ENCODE measurements at places on chromosomes 4 and X.

GRCh38 chrX:152843852-152844251, 13.0 kb downstream of the NSDHL start:
- no peaks in the 10 kb centered on the region for H3K36me3 ChIP-seq
- H3K27ac ChIP-seq = no peak overlapping the region
- H3K4me3 ChIP-seq = no peak overlapping the region
- H3K4me1 ChIP-seq = no peaks in the 10 kb centered on the region

- no peaks in the 10 kb centered on the region for H3K4me1 ChIP-seq
- no peak for DNase-seq
- H3K36me3 ChIP-seq = no peaks in the 10 kb centered on the region
- no peak overlapping the region for H3K27ac ChIP-seq
- H3K27me3 ChIP-seq = no peaks in the 10 kb centered on the region
- H3K4me3 ChIP-seq = no peak overlapping the region
Measured at GRCh38 chr4:4694296-4694772, 152.5 kb upstream of the STX18 start.

DNA sequence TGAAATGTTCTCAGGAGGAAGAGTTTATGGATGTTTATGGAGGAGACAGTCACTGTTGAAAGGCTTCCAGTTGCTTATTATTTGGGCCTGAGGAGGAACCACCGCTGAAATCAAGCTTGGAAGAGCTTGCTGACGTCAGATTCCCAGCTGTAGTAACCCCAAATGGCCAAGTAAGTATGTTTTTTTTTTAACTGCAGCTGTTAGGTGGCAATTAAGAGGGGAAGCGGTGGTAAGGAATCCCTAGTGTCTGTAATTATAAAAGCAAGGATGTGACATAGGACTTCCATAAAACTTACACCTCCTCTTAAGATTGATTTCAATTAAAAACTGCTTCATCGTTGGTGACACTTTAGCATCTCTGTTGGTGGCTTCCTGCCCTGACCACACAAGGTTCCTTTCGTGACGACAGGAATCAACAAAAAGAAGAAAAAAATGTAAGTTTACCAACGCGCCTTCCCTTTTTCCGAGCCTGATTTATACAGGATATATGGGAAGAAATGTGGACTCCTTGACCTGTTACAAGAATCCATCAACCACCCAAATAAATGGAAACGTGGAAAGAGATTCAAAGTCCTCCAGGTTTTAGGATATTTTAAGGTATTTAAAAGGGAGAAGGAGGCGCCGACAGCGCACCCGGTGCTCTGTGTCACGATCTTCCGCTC, 884 bp downstream of the RELL1 start:
- peak overlapping the region; percentile 80 for H3K27ac ChIP-seq
- no peaks in the 10 kb centered on the region for H3K27me3 ChIP-seq
- peak overlapping the region; percentile 88 for H3K4me3 ChIP-seq
- DNase-seq = no peak

DNA sequence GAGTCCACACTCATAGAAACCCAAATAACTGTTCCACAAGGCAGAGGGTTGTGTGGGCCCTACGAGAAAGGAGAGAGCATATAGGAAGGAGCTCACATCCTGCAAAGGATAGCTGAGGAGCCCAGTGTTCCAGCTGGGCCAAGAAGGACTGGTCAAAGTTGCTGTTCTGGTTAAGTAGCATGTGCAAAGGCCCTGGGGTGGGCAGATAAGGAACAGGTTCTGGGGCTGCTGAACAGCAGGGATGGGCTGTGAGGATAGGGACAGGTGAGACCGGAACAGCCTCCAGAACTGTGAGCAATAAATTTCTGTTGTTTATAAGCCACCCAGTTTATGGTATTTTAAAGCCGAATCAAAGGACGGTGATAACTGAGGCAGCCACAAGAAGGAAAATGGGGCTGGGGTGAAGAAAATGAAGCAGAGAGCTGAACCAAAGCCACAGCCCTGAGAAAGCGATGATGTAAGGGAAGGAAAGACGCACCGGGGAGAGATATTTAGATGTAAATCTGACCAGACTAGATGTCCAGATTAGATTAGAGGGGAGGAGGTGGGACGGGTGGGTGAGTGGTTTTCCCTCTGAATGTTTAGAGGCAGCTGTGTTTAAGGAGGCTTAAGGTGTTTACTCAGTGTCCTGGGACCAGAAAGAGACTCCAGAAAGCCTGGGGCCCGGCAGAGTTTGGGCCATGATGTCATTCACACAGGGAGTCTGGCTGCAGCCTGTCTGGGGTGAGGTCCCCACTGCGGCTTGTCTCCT, 180.8 kb upstream of the BCOR start:
- no peak overlapping the region for H3K4me3 ChIP-seq
- H3K27me3 ChIP-seq = no peaks in the 10 kb centered on the region
- no peak overlapping the region for H3K27ac ChIP-seq
- no peaks in the 10 kb centered on the region for H3K36me3 ChIP-seq
- DNase-seq = no peak
- H3K4me1 ChIP-seq = no peaks in the 10 kb centered on the region

DNA sequence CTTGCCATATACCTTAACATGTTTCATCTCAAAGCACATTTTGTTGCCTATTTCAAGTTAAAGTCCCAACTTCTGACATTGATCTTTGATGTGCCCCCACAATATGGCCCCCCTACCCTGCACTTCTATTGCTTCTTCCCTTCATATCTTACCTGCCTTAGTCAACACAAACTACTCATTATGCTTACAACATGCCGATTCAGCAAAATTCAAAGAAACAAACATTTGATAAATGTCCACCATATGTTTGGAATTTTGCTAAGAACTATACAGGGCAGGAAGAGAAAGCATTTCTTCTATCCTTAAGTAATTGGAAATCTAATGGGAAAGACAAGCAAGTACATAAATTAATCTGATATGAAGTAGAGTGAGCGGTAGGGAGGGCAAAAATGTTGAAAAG, 25.6 kb downstream of the NAA11 start:
- H3K4me1 ChIP-seq = no peaks in the 10 kb centered on the region
- H3K27me3 ChIP-seq = no peaks in the 10 kb centered on the region
- H3K4me3 ChIP-seq = no peak overlapping the region

DNA sequence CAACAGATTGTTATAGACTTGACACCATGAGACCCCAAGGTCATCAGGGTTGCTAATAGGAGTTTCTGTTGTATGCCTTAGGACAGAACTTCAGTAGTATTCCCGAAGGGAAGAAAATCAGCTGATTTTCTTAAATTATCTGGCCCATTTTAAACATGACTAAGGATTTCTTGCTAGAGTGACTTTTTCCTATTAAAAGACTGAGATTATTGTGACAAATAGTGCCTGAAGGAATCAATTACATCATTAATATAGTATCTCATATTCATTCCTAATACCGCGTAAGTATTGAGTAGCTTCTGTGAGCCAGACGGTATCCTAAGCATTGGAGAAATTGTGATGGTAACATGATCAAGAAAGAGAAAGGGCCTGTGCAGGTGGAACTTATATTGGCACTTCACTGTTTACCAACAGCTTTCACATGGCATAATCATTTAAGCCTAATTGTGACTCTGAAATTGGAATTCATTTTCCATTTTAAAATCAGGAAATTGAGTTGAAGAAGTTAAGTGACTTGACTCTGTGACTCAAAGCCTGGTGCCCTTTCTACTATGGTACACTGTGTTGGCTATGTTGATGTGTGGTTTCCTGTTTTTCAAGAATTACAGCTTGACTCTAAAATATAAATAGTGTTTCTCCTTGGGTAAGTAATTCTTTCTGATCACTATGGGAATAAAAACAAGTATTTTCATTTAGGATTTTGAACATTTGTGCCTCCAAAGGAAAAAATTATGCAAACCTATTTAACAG, 4.1 kb downstream of the AFF1 start:
- H3K36me3 ChIP-seq = no peaks in the 10 kb centered on the region
- peak overlapping the region; percentile 43 for H3K27ac ChIP-seq
- no peak for DNase-seq
- H3K4me3 ChIP-seq = peak overlapping the region; percentile 10
- no peaks in the 10 kb centered on the region for H3K27me3 ChIP-seq

GRCh38 chrX:101057093-101057714, 5.3 kb upstream of the TRMT2B start:
- no peak for DNase-seq
- H3K27me3 ChIP-seq = no peaks in the 10 kb centered on the region
- no peaks in the 10 kb centered on the region for H3K36me3 ChIP-seq
- H3K4me1 ChIP-seq = no peaks in the 10 kb centered on the region
- no peak overlapping the region for H3K27ac ChIP-seq

- H3K36me3 ChIP-seq = no peaks in the 10 kb centered on the region
- DNase-seq = peak; percentile 66
- peaks cover 3% of the 10 kb centered on the region for H3K4me1 ChIP-seq
- H3K27me3 ChIP-seq = peaks cover 15% of the 10 kb centered on the region
- no peak within 1 kb of the TSS for H3K27ac ChIP-seq
- no peak within 1 kb of the TSS for H3K4me3 ChIP-seq
Measured at GRCh38 chr4:139279760-139280620, at the start of gene MGARP. Gene MGARP (minus strand): TSS chr4:139280225. CDS start chr4:139280158, 67 bp downstream.

DNA sequence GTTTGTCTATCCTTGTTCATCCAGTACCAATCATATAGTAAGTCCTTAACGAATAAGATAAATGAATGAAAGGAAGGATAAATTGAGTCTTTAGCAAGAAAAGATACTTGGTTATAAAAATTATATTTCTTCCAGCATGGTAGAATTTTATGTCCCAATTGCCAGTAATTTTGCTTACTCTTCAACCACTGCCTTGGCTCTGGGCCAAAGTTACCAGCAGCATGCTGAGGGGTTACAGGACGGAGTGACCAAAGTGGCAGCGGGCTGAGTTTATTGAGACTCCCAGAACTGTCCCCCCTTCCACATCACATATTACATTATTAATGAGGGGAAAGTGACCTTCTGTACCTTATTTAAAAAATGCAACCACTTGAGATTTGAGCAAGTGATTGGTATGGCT, 121.7 kb downstream of the RASGEF1B start:
- H3K36me3 ChIP-seq = no peaks in the 10 kb centered on the region
- no peak overlapping the region for H3K4me3 ChIP-seq
- no peak overlapping the region for H3K27ac ChIP-seq
- no peak for DNase-seq
- H3K4me1 ChIP-seq = no peaks in the 10 kb centered on the region

GRCh38 chr4:113049421-113050370, at the start of gene ANK2:
Gene ANK2 (plus strand): TSS chr4:113049653. CDS start chr4:113049729, 76 bp downstream.
- no peaks in the 10 kb centered on the region for H3K27me3 ChIP-seq
- H3K4me1 ChIP-seq = no peaks in the 10 kb centered on the region
- DNase-seq = no peak
- H3K36me3 ChIP-seq = no peaks in the 10 kb centered on the region
- no peak within 1 kb of the TSS for H3K4me3 ChIP-seq

DNA sequence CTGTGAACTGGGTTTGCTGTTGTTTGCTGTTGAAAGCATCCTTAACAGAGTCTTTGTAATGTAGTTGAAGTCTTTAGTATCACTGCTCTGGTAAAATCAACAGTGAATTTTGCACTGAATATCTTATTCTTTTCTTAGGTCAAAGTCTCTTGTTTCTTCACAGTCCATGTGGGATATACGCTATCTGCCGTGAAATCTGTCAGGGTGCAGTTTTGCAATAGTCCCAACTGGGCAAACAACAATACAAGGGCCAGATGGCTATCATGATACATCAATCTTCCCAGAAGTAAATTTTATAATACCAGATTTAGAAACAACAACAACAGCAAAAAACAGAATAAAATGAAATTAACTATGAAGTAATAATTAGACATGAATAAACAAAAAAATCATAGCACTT, 123.5 kb downstream of the PPARGC1A start:
- no peaks in the 10 kb centered on the region for H3K27me3 ChIP-seq
- no peak overlapping the region for H3K4me3 ChIP-seq
- no peak overlapping the region for H3K27ac ChIP-seq
- no peaks in the 10 kb centered on the region for H3K36me3 ChIP-seq
- peaks cover 4% of the 10 kb centered on the region for H3K4me1 ChIP-seq

- H3K4me1 ChIP-seq = peaks cover 16% of the 10 kb centered on the region
- DNase-seq = no peak
- no peaks in the 10 kb centered on the region for H3K36me3 ChIP-seq
- no peak overlapping the region for H3K4me3 ChIP-seq
- H3K27me3 ChIP-seq = no peaks in the 10 kb centered on the region
- H3K27ac ChIP-seq = no peak overlapping the region
Measured at GRCh38 chr4:69835766-69836165, 24.2 kb downstream of the SULT1E1 start.

DNA sequence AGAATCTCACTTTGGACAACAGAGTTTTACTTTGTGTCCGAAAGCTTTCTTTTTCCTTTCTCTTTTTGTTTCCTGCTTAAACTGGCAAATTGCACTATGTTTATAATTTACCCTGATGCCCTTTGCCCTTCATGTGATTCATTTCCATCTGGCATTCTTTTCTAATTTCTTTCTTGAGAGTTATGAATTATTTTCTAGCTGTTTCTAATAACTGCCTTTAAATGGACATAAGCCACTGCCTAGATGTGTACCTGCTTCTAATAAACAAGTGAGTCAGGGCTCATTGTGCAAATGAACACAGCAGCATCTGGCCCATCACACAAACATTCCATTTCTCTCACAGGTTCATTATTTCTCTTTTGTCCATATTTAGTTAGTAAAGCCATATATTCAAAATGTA, 242.3 kb upstream of the GPRIN3 start:
- H3K4me3 ChIP-seq = no peak overlapping the region
- H3K36me3 ChIP-seq = no peaks in the 10 kb centered on the region
- DNase-seq = no peak
- H3K27ac ChIP-seq = no peak overlapping the region
- H3K27me3 ChIP-seq = no peaks in the 10 kb centered on the region
